Mucosa of descending colon (tissue), 3 donors: ENCODE measurements at places on chromosomes 12 and 14.
A peak's percentile ranks its signal among the peaks of the same experiment; 100 is the strongest.

GRCh38 chr14:100320157-100320856, 2.8 kb upstream of the SLC25A47 start:
- DNase-seq, result no peak

DNA sequence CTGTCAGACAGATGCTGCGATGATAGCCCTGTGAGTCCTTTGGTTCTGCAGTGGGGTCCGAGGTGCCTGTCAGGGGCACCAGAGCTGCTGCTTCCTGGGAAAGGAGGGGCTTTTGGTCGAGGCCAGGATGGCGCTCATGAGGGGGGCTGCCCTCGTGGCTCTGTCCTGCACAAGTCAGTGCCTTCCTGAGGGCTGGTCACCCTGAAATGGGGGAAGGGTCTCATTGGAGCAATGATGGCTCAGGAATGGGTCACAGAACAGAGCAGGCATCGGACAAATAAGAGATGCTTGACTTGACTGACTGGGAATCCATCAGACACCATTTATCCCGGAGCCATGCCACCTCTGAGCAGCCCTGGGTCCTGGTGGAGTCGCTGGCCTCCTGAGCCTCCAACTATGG, 121.9 kb downstream of the ADGRD1 start:
- DNase-seq, result no peak

DNA sequence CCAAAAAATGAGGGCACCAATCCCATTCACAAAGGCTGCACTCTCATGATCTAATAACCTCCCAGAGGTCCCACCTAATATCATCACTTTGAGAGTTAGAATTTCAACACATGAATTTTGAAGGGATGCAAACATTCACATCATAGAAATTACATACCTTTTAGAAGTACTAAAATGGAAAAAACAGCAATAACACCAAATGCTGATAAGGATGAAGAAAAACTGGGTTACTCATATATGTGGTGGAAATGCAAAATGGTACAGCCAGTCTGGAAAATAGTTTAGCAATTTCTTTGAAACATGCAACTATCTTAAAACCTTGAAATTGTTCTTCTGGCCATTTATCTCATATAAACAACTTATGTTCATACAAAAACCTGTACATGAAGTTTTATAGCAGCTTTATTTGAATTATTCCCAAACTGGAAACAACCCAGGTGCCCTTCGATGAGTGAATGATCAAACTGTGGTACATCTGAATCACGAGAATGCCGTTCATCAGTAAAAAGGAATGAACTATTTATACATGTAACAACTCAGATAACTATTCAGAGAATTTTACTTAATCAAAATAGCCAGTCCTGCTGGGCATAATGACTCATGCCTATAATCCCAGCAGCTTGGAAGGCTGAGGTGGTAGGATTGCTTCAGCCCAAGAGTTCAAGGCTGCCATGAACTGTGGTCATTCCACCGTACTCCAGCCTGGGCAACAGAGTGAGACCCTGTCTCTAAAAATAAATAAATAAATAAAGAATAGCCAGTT, 109.4 kb upstream of the SSTR1 start:
- DNase-seq, result no peak

GRCh38 chr12:110934093-110934852, 13.9 kb upstream of the MYL2 start:
- no peak for DNase-seq

DNA sequence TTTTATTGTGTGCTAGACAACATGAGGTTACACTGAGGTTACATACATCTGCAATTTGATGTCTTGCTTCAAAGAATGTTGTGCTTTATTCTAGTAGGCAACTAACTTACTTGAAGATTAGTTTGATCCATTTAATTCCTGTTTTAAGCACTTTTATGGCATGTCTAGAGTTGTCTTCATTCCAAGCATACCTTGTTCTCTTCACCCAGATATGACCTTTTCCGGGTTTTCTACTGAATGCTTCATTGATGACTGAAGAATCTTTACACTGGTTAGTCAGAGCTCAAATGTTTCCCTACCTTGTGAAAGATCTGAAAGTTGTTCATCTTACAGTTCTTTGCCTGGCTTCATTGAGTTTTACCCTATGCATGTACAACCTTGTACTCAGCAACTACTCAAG, 274.0 kb upstream of the KITLG start:
- DNase-seq, result no peak

GRCh38 chr14:79328863-79329262, 882.4 kb downstream of the DIO2 start:
- DNase-seq, result no peak

DNA sequence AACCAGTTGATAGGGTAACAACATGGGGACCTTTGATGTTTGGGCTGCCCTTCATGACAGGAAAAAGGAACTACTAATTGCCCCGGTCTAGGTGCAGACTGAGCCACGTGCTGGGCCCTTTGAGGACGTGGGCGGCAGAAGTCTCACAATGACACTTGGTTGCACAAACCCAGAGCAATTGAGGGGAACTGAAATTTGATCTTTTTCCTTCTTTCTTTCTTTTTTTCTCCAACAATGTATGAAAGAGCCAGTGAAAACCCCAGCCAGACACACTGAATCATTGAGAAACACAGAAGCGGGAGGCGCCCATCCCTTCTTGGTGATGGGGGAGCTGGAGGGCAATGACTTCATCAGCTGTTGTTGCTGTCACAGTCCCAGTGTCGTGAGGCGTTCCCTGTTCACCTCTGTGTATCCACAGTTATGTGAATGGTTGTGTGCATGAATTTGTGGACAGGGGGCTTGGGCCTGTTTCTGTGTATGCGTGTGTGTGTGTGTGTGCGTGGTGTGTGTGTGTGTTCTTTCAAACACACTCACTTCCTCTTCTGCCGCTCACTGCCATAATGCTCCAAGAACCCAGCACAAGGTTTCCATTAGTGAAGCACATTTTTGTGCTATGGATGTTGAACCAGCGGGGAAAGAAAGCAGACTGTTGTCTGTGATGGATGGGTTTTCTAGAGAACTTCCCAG, 137.5 kb upstream of the CCND2 start:
- DNase-seq, result no peak

DNA sequence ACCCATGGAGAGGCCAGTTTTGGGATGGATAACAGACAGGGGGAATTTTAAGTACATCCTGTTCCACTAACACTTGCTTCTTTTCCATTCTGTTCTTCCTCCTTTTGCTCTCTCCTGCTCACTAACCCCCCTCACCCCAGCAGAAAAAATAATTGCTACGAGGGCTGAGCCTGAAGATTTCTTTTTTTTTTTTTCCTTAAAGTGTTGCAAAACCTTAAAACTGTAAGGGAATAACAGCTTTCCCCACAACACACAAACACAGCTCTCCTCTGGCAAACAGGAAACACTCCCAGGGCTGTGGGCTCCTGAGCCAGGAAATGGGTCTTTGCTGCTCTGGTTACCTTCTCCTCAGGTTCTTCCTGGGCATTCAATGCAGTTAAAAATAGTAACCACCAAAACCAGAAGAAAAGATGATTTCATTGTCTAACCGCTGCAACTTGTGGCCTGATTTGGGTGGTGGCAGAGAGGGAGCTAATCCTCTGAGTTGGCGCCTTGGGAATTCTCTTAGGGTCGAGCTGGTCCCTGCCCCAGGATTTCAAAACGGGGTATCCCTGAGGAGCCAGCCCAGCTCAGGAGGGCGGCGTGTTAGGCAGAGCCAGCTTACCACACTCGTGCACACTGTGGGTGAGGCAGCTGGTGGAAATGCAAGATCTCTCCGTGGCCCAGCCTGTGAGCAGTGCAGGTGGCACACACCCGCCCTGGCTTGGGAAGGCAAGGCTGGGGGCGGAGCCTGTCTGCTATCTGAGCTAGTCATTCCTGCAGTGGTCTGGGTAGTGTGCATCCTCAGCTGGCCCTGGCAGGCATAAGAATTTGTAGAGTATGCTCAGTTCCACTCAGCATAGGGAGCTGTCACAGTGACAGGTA, 17.1 kb upstream of the EMP1 start:
- peak; percentile 72 for DNase-seq

DNA sequence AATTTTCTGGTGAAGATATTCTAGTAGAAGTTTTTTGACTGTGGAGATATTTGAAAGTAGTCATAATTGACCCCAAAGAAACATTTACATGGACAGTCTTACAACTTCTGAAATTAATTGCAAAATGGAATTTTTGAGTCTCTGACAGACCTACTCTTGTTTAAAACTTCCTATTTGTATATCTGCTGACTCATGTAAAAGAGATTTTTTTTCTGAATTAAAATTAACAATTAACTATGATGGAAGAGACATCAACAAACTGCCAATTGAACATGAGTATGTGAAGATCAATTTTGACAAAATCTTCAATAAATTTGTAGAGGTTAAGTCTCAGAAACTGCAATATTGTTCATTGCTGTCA, 108.5 kb upstream of the MAX start:
- DNase-seq, result no peak

- DNase-seq, result no peak
Measured at GRCh38 chr12:3179731-3180130, 102.6 kb downstream of the TSPAN9 start.

DNA sequence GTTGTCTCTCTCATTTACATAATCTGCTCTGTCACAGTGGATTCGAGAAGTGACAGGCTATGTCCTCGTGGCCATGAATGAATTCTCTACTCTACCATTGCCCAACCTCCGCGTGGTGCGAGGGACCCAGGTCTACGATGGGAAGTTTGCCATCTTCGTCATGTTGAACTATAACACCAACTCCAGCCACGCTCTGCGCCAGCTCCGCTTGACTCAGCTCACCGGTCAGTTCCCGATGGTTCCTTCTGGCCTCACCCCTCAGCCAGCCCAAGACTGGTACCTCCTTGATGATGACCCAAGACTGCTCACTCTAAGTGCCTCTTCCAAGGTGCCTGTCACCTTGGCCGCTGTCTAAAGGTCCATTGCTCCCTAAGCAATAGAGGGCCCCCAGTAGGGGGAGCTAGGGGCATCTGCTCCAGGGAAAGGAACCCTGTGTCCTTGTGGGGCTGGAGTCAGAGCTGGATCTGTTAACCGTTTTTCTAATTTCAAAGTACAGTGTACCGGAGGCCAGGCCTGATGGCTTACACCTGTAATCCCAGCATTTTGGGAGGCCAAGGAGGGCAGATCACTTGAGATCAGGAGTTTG, 5.1 kb downstream of the ERBB3 start:
- DNase-seq, result peak; percentile 61

DNA sequence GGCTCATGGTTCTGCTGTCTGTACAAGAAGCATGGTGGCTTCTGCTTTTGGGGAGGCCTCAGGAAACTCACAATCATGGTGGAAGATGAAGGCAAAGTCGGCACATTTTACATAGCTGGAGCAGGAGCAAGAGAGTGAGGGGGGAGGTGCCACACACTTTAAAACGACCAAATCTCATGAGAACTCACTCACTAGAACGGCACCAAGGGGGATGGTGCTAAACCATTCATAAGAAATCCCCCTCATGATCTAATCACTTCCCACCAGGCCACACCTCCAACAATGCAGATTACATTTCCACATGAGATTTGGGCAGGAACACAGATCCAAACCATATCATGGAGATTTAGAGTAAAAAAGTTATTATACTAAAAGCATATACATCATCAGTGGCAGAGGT, 13.6 kb upstream of the LEMD3 start:
- no peak for DNase-seq

- no peak for DNase-seq
Measured at GRCh38 chr12:12068751-12069150, 2.0 kb upstream of the BCL2L14 start.

GRCh38 chr12:83541446-83541845, 854.7 kb downstream of the TMTC2 start:
- DNase-seq, result no peak

- no peak for DNase-seq
Measured at GRCh38 chr12:76590131-76590530, 30.6 kb upstream of the OSBPL8 start.

- DNase-seq, result no peak
Measured at GRCh38 chr14:65838565-65838964, 426.0 kb downstream of the FUT8 start.

GRCh38 chr12:98370976-98371375, 144.4 kb upstream of the TMPO start:
- DNase-seq, result no peak

DNA sequence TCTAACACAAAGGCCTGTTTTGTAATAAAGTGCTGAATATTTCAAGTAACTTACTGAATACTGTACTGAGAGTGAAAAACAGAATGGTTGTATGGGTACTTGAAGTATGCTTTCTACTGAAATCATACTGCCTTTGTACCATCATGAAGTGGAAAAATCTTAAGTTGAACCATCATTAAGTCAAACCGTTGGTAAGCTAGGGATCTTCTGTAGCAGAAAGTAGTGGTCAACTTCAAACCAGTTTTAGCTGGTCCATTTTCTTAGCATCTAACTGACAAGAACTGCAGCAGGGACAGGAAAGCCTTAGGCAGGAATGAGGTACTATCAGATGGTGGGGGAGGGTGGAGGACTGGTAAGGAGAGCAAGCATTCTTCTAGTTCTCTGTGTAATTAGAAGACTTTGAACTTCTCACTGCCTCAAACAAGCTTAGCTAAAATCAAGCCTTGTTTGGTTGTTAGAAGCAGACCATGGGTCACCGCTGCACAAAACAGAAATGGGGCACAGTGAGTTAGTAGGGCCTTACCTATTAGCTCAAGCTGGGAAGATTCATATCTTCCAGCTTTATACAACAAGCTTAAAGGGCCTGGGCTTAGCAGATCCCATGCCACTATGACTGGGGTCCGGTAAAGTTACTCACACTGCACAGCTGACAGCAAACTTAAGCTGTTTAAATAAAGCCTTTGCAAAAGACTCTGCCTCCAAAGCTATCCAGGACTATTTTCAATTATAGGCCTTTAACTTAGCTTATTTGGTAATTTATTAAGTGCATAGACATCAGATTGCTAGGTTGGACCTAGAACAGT, 73.8 kb downstream of the ACADS start:
- peak; percentile 31 for DNase-seq
